ENCODE measurements at places on chromosomes 16 and 17.
A peak's percentile ranks its signal among the peaks of the same experiment; 100 is the strongest.

GRCh38 chr16:16016388-16016964, 67.1 kb downstream of the ABCC1 start:
- DNase-seq: no peak

DNA sequence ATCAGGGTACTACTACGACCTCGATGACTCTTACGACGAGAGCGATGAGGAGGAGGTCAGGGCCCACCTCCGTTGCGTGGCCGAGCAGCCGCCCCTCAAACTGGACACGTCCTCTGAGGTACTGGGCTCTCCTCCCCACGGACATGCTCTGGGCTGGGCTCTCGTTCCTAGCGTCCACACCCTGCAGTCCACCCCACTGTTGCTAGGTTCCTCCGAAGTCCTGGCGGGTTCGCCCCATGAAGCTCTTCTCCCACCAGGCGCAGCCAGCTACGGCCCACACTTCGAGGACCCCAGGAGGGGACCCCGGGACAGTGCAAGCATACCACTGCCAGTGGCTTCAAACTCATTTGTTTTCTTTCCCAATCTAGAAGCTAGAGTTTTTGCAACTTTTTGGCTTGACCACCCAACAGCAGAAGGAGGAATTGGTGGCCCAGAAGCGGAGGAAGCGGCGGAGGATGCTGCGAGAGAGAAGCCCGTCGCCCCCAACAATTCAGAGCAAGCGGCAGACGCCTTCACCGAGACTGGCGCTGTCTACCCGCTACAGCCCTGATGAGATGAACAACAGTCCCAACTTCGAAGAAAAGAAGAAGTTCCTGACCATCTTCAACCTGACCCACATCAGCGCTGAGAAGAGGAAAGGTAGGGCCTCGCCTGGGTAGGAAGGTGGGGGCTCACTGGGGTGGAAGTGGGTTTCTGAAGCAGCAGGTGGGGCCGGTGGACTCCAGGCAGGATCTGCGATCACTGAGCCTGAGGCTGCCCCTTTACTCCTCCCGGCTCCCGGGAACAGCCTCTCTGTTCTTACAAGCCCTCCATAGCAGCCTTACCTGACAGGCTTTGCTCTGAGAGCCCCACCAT, 25.6 kb downstream of the GINS2 start:
- DNase-seq: no peak

GRCh38 chr17:49258394-49258793, 27.8 kb upstream of the PHOSPHO1 start:
- no peak for DNase-seq

DNA sequence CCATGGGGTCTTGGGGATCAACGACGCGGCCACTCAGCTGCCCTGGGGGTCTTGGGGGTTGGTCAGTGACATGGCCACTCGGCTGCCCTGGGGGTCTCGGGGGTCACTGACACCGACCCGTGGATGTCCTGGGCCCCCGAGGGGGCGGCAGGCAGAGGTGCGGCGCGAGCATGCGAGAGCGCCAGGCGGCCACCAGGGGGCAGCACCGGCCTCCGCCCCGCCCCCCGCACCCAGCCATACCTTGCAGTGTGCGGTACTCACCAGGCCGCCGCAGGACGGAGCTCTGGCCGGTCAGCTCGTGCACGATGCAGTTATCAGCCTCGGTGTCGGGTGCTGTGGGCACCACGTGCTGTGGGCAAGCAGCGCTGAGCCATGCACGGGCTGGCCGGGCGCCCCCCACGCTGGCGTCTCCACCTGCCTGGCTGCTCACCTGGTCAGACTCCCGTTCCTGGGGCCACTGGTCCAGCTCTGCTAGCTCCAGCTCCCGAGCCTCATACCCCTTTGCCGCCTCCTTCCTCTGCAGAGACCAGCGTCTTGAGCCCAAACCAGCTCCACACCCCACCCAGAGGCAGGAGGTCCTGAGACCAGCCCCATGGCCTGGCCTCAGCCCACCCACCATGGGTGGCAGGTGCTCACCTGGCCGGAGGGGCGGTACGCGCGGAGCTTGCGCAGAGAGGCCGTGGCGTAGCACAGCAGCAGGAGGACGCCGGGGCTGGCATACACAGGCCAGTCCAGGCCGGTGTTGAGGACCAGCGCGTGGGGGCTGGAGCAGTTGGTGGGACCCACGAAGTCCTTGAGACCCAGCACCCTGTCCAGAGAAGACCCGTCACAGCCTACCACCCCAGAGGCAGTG, 31.2 kb downstream of the CTU2 start:
- peak; percentile 76 for DNase-seq

- no peak for DNase-seq
These were observed 95.2 kb downstream of the LITAF start for GRCh38 chr16:11491524-11491923.

DNA sequence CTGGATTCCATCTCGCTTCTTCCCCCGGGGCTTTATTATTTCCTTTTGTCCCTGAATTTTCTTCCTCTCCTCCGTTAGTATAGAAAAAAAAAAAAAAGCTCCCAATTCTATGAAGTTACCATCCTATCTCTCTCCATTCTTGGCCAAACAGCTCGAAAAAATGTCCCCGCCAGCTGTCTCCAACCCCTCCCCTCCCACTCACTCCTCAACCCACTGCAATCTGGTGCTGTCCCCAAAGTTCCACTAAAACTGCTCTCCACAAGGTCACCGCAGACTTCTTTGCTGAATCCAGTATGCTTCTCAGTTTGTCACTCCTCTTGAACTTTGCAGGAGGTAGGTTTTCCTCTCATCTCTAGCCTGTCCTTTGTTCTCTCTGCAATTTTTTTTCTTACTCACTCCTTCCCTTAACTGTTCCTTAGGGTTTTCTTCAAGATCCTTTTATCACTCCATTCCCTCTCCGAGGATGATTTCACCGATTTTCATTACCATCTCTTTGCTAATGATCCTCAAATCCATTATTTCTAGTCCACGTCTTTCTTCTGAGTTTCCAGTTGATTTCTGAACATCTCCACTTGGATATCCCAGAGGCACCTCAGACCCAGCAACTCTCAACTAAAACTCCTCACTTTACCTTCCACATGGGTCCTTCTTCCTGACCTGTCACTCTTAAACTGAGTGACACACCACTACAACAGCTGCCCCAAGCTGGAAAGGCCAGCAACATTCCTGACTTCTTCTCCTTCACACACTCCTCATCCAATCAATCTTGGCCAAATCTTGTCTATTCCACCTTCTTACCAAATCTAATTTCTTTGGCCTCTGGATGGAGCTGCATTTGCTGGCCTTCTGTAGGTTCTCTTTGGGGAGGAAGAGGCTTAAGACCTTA, 1.5 kb upstream of the SUMO2 start:
- no peak for DNase-seq

GRCh38 chr17:5249615-5250014, 15.0 kb upstream of the SCIMP start:
- DNase-seq: peak; percentile 55

GRCh38 chr17:50918933-50919296, 52.8 kb upstream of the TOB1 start:
- DNase-seq: no peak

DNA sequence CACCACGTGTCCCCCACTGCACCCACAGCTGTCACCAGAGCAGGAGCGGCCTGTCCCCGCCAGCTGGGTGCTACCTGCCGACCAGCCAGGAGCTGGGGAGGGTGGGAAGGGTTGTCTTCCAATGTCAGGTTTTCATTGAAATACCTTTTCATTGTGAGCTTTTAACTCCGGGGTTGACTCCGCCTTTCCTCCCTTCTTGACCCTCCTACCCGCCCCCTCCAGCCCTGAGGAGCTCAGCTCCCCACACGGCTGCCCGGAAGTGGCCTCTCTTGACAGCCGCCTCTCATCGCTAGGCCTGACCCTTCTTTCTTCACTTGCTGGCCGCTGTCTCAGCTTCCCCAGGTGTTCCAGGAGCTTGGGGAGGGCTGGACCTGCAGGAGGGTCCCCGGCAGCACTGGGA, 21.2 kb upstream of the GNG13 start:
- DNase-seq: no peak

- no peak for DNase-seq
These were observed 76.4 kb downstream of the SEC14L1 start for GRCh38 chr17:77217123-77217522.

DNA sequence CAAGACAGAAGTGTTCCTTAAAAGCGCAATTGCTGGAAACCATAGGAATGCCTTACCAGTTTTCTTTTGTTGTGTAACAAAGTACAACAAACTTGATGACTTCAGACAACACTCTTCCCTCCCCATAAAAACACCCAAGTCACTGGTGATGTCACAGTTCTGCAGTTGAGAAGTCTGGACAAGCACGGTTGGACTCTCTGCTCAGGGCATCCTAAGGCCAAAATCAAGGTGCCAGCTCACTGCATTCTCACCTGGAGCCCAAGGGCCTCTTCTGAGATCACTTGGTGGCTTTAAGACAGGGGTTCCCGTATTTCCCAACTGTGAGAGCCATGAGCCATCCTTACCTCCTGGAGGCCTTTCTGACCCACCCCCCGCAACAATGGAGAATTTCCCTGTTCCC, 45.6 kb upstream of the MEAK7 start:
- no peak for DNase-seq

- no peak for DNase-seq
These were observed 47.1 kb upstream of the TRAP1 start for GRCh38 chr16:3764409-3764808.

DNA sequence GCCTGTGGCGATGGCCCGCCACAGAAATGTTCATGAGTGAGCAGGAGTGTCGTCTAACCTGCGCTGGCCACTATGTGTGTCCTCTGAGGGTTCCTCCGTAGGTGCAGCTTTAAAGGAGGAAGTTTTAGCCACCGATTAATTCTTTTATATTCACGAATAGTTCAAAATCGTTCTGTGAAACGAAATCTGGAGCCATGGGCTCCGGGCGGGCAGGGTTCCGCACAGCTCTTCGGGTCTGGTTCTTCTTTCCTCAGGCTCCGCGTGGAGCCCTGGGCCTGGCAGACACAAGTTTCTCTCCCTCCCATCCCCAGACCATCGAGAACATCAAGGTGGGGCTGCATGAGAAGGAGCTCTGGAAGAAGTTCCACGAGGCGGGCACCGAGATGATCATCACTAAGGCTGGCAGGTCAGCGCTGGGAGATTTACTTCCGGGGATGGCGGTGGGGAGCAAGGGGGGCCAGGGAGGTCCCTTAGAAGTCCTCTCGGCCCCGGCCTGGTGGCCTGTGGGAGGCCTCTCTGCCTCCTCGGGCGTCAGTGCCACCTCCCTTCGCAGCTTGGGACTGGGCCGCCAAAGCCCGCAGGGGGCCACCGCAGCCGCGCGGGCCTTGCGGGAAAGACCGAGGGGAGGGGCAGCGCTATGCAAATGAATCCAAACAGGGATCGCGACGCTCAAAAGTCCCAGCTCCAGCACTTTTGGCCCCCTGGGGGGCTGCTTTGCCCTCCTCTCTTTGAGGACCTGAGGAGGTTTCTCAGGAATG, 5.2 kb downstream of the TBX4 start:
- peak; percentile 38 for DNase-seq

GRCh38 chr16:84220851-84221250, 19.0 kb downstream of the KCNG4 start:
- no peak for DNase-seq

- peak; percentile 83 for DNase-seq
These were observed 18.5 kb downstream of the ARL4D start for GRCh38 chr17:43416998-43417890.

DNA sequence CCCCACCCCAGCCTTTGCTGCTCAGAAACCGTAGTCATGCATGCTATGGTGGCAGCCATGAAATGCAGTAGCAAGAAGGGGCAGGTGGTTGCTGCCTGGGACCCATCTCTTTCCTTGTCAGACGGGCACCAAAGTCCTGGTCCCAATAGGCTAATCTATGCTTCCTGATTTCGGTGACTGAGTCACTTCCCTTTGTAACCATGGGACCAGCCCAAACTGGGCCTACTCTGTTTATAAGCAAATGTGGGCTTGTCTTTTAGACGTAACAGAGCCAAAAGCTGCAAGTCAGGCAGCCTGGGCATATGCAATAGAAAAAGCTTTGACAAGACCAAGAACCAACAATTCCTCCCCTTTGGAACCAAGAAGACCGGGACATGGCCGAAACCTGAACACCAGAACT, 99.1 kb upstream of the RBBP6 start:
- no peak for DNase-seq

GRCh38 chr17:81170727-81171494, 4.9 kb upstream of the AATK start:
- no peak for DNase-seq

DNA sequence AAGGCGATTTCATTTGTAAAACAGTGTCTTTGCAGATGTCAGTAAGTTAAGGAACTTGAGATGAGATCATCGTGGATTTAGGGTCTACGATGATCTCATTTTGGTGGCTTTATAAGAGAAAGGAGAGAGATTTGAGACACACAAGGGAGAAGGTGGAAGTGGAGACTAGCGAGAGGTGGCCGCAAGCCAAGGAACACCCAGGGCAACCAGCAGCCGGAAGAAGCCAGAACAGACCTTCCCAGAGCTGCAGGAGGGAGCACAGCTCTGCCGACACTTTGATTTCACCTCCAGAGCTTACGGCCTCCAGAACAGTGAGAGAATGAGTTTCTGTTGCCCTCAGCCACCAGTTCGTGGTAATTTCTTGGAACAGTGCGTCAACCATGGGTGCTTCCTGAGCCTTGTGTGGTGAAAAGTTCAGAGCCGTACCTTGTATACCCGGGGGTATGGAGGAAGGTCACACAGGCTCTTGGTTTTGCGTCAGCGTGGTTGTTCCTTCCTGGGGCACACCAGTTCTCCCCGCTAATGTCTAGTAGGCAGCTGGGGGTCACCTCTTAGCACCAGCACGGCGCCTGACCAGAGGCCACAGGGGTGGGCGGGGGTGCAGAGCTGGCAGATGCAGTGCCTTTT, 12.9 kb upstream of the SEC14L1 start:
- peak; percentile 58 for DNase-seq

- DNase-seq: no peak
These were observed 1.5 kb upstream of the NPTX1 start for GRCh38 chr17:80477647-80478478.

DNA sequence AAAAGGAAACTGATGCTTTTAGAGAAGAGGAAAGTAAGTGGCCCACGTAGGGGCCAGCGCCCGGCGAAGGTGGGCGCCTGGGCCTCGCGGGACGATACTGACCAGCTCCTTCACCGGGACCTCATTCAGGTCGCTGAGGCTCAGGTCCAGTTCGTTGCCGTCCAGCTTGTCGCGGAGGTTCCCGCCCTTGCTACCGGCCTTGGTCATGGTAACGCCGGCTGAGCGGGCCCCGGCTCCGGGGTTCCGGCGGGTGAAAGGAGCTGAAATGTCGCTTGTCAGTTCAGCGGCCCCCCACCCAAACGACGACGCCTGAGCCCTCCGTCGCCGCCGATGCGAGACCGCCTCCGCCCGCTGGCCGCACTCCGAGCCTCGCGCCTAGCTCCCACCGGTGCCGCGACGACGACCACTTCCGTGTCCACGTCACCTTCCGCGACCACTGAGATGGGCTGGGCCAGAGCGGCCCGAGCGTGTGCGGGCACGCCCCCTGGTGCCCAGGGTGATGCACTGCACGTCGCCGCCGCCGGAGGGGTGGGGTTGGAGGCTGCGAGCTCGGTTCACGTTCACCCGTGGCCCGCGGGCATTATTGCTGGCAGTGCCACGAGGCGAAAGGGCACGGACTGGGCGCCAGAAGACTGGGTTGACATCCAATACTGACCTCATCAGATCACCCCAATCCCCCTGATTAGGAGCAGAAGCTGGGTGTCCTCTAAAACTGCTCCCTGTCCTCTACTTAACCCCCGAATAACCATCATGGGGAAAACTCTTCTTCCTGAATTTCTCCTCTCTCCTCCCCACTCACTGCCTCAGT, at the start of gene LRRC59:
TSS of gene LRRC59 (minus strand) at position 413 of the 808 bp plus-strand sequence. CDS start at position 207, 206 bp downstream.
- DNase-seq: peak; percentile 93
